ENCODE measurements at places on chromosomes 5 and 9.

GRCh38 chr9:132192728-132193127 is 30.9 kb downstream of the NTNG2 start:
- no peak for DNase-seq

- no peak for DNase-seq
Observed at GRCh38 chr5:178192244-178192643, 5.1 kb upstream of the GMCL2 start.

DNA sequence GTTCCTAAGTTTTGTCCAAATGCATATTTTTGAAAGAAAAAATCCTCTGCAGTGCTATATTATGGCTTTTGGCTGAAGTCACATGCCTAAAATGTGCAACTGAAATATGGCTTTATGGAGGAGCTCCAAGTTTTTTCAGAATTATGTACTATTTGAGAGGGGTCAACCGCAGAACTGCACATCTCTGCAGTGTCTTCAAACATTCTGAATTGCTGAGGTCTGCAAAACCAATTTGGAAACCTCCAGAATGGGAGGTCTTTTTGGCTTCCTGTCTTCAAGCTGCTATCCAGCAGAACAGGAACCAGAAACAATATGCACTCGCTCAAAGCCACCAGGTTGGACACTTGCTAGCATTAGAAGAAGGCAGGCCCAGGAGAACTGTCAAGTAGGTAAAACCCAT is 376.0 kb upstream of the PAPPA start:
- no peak for DNase-seq

DNA sequence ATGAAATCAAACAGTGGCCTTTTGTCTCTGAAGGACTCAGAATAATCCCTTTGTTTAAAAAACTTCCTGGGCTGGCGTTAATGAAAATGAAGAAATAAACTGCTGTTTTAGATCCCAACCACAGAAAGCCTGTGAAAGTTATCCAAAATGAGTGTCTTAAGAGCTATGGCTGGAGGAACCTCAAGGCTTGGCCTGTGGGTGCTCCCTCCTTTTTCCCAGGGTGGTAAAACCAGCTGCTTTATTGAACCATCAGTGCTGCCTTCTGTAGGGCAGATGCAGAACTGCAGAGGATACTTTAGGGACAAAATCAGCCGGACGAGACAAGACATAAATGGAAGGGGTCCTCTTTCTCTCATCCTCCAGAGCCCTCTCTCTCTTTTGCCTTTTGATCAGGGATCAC is 100.9 kb downstream of the SMARCA2 start:
- DNase-seq: peak; percentile 55

DNA sequence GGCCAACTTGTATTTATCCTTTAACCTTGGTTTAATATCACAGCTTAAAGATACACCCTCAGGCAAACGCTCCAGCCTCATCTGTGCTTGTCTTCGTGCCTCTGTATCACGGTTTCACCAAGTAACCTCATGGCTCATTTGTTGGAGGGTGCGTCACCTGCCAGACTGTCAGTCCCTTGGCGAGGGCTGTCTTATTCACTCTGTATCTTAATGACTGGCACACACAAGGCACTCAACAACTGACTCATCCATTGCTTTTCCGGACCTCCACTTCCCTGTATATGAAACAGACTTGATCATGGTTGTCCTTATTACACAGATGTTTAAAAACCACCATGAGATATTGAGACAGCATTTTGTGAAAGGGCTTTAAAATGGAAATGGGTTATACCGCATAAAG is 28.0 kb downstream of the LCP2 start:
- DNase-seq: no peak
